Stimulated activated CD4-positive, alpha-beta T cell treated with anti-CD3 and anti-CD28 coated beads, Interleukin-1b, Interleukin-23, amount 100 ng/mL, for 1 hour (primary cell): ENCODE measurements at places on chromosomes 4 and X.

GRCh38 chrX:45621376-45622041, 420.8 kb upstream of the DIPK2B start:
- no peak for DNase-seq

DNA sequence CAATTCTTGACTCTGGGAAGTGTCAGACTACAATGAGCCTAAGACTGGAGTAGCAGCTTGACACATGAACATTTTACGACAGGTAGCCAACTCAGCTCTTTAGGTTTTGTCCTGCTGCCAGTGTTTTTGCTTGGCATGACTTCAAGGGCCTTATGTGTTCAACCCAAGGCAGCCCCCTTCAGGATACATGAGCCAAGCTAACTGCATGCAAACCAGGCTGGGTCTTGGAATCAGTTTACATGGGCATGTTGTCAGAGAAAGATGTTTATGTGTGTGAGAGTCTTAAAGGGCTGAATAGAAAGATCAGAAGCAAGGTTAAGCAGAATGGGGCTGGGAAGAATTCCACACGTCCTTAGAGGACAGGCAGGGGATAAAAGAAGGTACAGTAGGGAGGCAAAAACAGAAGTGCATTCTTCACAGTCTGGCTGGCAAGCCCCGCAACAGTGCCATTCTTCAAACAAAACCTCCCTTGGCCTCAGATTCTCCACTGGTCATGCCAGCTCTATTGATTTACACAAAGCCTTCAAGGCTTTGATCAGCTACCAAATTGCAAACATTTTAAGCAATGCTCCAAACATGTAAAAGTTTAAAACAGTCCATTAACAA, 97.3 kb downstream of the NKX6-1 start:
- no peak for DNase-seq

DNA sequence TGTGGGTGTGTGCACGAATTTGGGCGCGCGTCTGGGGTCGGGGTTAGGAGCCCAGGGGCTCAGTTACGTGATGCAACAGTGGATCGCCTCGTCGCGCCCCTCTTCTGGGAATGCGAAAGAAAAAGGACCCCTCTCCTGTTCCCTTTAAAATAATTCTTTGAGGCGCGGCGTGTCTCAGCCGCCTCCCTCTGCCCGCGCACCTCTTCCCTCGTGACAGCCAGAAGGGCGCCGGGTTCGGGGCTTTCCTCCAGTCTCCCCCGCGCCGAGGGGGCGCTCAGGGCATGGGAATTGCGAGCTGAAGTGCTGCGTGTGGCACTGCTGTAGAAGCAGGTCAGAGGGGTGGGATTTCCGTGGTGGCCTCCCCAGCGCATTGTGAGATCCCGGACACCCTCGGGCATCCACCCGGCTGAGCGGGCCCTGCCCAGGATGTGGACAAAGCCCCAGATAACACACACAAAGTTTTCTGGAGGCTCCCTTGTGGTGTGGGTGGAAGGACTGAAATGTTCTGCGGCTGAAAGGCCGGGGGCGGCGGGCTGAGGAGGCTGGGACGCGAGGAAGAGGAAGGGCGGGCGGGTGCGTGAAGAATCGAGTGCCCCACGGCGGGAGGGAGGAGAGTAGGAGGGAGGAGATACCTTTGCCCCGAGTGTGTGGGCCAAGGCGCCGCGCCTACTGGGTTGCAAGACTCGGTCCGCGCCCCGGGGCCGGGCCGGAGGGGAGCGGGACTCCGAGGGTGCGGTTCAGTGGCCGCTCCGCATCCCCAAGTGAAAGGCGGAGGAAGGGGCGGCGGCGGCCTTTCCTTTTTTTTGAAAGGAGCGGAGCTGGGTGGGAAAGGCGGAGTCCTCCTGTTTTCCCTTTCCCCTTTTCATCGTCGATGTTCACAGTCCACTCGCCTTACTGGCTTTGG, 752 bp downstream of the SEPTIN11 start:
- no peak for DNase-seq

- DNase-seq: no peak
Observed at GRCh38 chr4:8346838-8347605, 77.5 kb downstream of the HTRA3 start.

- no peak for DNase-seq
Observed at GRCh38 chrX:21574793-21575192, 83.3 kb downstream of the KLHL34 start.

- no peak for DNase-seq
Observed at GRCh38 chr4:118077767-118078105, 43.5 kb downstream of the NDST3 start.

DNA sequence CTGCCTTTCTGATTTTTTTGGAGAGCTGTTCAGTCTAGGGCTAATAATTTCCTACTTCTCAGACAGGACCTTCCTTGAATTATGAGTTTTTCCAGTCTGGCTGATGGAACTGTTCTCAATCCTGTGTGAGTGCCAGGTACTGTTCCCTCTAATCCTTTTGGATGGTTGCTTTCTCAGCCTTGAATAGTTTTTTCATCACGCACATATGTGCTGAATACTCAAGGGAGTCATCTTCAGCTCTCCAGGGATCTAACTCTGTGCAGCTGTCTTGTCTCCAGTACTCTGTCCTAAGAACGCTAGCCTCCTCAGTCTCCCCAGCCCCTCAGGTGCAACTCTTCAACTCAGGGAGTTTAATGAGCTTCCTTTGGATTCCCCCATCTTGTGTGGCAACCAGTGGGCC, 93.2 kb downstream of the GASK1B start:
- no peak for DNase-seq

GRCh38 chrX:6225911-6226595, 2.6 kb downstream of the NLGN4X start:
- DNase-seq: no peak
